ENCODE measurements at places on chromosomes 6 and 20.

GRCh38 chr20:35237486-35237885 lies 11.0 kb downstream of the MMP24 start:
- DNase-seq, result no peak

DNA sequence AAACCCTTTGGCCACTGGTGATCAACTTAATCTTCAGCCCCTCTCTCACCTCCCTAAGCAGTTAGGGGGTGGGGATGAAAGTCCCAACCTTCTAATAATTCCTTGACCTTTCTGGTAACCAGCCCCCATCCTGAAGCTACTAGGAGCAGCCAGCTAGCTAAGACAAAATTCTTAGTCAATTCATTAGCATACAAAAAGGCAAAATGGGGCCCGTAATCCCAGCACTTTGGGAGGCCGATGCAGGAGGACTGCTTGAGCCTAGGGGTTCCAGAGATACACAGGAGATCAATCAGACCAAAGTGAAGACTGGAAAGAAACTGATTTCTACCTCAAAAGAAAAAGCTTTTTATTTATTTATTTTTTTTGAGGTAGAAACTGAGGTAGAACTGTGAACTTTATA lies 1.8 kb downstream of the ASCC3 start:
- DNase-seq, result no peak

DNA sequence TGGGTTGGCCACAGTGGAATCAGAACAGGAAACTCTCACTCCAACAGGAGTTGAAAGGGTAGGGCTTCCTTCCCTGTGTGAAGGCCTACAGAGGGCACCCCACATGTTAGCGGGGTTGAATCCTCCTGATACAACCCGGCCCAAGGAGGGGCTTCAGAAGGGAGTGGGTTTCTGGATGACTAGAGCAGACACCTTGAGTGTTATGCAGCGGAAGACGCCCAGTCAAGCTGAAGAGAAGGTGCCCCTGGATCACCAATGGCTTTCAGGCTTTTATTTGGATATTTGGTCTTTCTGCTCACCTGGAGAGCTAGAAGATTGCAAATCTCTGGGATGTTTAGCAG lies 132.8 kb downstream of the PRND start:
- no peak for DNase-seq

GRCh38 chr6:72709431-72709830 lies 87.6 kb downstream of the KCNQ5 start:
- DNase-seq, result no peak

GRCh38 chr6:27889275-27889627 lies 22.9 kb downstream of the OR2B2 start:
- DNase-seq, result no peak

DNA sequence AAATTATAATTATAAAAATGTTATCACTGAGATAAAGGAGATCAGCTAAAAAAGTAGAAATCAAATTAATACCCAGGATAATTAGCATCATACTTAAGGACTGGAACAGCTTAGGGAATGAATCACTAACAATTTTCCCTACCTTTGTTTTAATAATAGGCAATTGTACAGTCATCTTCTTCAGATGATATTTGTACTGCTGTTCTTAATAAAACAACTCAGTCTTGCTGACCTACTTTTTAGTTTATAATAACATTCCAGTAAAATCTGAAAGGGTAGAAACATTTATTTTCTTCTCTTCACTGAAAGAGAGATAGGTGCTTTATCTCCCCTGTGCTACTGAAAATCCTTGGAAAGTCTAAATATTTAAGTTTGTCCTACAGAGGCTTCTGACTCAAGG lies 271.2 kb upstream of the THEMIS start:
- no peak for DNase-seq

DNA sequence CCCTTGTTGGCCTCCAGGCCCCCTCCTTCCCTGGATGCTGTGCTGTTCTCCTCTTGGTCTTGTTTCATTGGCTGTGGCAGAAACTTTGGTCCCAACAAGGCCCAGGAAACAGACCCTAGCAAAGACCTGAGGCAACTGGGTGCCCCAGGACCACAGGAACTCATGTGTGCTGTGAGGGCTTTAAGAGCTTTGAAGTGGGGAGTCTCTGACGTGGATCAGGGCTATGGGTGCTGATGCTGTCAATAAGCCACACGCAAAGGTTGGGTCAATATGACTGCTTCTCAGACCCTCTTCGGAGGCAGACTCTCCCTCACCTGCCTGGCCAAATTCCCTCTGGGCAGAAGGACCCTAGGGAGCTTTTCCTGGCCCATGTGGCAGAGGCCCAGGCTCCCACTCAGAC lies 91.5 kb upstream of the MLN start:
- DNase-seq, result no peak

DNA sequence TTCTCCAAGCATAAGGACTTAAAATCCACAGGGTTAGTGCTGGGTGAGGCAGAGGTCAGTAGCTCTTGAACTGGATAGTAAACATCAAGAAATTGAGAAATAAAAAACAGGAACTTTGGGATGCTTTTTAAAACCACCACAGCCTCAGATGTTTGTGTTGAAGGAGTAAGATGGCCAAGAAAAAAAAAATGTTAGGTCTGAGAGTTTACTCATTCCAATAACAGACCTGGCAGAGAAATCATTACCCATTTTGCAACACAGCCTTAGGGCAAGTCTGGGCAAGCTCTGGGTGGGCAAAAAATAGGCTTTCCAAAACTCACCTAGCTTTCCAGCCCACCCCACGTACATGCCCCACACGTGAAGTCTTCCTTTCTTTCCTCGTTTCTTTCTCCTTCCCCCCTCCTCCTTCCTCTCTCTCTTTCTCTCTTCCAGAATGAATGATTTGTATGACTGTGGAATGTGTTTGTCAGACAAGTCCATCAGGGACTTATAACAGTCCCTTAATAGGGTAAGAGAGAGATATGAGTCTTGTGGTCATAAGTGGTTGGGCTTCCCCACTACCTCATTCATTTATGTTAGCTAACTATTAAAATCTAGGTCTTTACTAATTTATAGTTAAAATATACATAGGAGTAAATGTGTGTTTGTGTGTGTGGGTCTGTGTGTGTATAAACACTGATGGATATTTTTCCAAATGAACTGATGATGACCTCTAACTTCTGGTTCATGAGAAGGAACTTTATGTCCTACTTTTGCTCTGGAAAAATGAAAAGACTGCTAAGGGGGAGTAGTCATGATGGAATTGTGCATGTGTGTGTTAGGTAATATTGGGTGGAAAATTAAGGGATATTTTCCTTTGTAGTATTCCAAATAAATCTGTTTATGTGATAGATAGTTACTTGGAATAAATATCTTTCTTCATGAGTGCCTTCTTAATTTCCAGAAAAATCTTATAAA lies 18.0 kb upstream of the DSE start:
- no peak for DNase-seq

DNA sequence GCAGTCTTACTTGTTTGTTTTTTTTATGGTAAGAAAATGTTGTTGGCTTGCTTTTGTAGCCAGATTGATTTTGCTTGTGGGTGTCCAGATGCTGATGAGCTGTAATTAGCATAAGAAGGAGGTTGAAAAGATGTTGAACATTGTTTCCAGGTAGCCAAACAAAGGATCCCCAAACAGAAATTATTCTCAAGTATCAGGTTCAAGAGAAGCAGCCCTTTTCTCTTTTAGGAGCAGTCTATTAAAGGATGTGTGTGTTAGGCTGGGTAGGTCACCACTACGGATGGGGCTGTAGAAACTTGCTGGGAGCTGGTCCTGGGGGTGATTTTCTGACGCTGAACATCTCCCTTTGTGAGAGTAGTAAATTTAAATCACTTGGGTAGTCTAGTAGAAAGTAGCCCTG lies 86.9 kb upstream of the VSTM2L start:
- DNase-seq, result no peak

DNA sequence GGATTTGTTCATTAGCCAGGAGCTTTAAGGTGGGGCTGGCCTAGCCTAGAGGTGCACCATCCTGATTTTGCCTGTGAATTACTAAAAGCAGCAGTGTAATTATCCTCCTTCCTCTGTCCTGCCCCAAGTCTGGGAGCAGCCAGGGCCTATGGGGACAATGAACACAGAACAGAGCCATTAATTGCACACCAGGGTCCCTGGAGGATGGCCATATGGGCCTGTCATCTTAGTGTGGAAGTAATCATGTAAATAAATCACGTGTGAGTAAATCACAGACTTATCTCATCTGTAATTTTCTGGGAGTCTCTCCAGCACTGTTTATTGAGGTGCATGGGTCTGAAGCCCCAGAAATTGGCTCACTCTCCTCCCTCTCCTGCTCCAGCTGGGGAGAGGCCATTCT lies 176.3 kb downstream of the LRFN2 start:
- no peak for DNase-seq

GRCh38 chr20:22524393-22525015 lies 59.9 kb downstream of the FOXA2 start:
- DNase-seq, result no peak

DNA sequence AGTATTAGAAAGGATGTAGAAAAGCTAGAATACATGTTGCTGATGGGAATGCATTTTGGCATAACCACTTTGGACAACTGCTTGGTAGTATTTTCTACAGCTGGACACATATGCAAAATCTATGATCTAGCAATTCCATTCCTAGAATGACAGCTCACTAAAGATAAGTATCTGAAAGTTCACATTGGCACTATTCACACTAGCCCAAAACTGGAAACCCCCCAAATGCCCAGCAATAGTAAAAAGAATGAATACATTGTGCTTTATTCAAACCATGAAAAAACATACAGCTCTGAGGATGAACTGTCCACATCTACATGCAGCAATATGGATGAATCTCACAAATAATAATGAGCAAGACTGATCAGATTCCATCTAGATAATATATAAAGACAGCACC lies 79.0 kb downstream of the PPP1R3G start:
- no peak for DNase-seq
